HFFc6 (cell line): ENCODE measurements at places on chromosomes 16 and 17. TPM values are rescaled to one million over a fixed set of nuclear protein-coding genes. Genes with fewer than 3 reads are reported as not detected.

DNA sequence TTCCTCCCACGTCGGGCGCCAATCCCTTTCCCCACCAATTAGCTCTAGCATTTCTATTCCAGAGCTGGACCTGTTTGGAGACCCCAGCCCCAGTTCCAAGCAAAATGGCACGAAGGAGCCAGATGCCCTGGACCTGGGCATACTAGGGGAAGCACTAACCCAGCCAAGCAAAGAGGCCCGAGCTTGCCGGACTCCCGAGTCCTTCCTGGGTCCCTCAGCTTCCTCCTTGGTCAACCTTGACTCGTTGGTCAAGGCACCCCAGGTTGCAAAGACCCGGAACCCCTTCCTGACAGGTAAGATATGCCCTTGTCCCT, 5.6 kb upstream of the SPATA20 start:
- DNase-seq, result no peak

GRCh38 chr16:26605626-26606271, 461.0 kb upstream of the C16orf82 start:
- DNase-seq, result no peak

Gene NPIPA2
- 1.4 to 2.0 TPM (median 1.4 TPM) in 3 replicates for total RNA-seq

Gene MT1A
- 0.72 TPM in 1 of 3 replicates, not detected in the others for total RNA-seq
